NCI-H82 (cell line): ENCODE measurements at places on chromosomes 6 and 20.

- no peak for DNase-seq
Observed at GRCh38 chr6:164037171-164037870, 622.8 kb downstream of the QKI start.

- DNase-seq: no peak
Observed at GRCh38 chr20:62475027-62475771, 596 bp downstream of the GATA5 start.

GRCh38 chr6:45423111-45423823 lies 45.5 kb upstream of the SUPT3H start:
- DNase-seq: peak; percentile 16

DNA sequence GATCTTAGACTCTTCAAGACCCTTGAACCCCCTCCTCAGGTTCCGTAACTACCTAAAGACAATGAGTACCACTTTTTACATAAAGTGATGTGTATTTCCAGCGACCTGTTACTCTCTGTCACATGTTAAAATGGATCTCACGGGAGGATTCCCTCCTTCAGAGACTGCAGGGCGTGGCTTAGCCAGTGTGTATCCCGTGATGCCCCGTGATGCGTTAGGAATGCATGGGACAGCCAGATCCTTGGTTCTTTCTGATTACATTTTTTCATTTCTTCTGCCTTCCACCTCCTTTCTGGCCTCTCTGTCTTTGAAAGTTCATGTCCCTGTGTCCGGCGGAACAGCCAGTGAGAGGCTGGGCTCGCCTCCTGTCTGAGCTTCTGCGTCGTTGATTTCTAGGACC lies 155.5 kb downstream of the TMEM242 start:
- DNase-seq: no peak

GRCh38 chr6:166572370-166573261 lies 13.9 kb downstream of the RAMACL start:
- no peak for DNase-seq

GRCh38 chr6:41153451-41153850 lies 696 bp downstream of the TREML1 start:
- no peak for DNase-seq

DNA sequence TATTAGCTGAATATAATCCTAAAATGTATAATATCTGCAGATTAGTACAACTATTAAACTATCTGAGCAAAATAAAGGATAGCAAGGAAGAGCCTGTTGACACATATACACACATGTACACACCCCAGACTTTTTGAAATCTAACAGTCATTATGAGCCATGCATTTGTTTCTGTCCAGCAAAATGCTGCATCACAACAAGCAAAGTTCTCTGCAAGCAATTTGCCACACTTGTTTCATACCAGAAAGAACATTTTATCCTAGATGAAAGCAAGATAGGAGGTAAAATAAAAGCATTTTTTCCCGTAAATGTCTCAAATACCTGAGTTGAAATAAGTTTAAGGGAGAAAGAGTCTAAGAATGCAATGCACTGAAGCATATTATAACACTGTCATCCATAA lies 145.2 kb downstream of the COL21A1 start:
- no peak for DNase-seq
